ENCODE measurements at places on chromosomes 12 and 14.

DNA sequence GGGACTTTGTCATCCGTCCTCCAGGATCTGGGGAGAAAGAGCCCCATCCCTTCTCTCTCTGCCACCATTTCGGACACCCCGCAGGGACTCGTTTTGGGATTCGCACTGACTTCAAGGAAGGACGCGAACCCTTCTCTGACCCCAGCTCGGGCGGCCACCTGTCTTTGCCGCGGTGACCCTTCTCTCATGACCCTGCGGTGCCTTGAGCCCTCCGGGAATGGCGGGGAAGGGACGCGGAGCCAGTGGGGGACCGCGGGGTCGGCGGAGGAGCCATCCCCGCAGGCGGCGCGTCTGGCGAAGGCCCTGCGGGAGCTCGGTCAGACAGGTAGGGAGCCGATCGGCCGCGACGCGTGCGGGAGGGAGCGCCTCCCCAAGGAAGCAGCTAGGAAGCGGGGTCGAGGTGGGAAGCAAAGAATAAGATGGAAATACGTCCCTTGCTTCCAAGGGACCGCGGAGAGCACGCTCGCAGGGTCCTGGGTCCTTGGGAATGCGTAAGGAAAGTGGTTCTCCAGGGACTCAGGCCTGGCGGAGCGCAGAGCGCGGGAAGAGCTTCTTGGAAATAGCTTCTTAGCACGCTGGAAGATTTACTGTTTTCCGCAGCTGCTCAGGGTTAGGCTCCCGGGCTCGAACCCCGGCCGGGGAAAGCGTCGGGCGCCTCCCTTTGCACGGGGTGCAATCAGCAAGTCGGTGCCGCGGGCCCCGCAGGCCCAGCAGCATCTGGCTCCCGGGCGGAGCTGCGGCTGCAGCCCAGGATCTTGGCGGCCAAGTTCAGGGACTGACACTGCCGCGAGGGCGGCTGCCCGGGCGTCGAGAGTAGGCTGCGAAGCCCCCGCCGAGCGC is 457 bp downstream of the SOCS2 start:
- DNase-seq: no peak

GRCh38 chr14:23437133-23438100 is 2.0 kb upstream of the MYH7 start:
- DNase-seq: no peak

DNA sequence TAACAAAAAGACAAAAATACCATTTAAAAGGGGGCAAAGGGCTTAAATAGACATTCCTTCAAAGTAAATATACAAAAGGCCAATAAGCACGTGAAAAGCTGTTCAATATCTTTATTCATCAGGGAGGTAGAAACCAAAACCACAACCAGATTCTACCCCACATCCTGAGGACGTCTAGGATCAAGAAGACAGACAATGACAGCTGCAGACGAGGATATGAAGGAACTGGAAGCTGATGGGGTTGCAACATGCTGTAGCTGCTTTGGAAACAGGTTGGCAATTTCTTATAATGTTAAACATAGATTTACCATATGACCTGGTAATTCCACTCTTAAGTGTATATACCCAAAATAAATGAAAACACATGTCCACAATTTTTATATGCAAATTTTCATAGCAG is 85.1 kb upstream of the C14orf180 start:
- no peak for DNase-seq

DNA sequence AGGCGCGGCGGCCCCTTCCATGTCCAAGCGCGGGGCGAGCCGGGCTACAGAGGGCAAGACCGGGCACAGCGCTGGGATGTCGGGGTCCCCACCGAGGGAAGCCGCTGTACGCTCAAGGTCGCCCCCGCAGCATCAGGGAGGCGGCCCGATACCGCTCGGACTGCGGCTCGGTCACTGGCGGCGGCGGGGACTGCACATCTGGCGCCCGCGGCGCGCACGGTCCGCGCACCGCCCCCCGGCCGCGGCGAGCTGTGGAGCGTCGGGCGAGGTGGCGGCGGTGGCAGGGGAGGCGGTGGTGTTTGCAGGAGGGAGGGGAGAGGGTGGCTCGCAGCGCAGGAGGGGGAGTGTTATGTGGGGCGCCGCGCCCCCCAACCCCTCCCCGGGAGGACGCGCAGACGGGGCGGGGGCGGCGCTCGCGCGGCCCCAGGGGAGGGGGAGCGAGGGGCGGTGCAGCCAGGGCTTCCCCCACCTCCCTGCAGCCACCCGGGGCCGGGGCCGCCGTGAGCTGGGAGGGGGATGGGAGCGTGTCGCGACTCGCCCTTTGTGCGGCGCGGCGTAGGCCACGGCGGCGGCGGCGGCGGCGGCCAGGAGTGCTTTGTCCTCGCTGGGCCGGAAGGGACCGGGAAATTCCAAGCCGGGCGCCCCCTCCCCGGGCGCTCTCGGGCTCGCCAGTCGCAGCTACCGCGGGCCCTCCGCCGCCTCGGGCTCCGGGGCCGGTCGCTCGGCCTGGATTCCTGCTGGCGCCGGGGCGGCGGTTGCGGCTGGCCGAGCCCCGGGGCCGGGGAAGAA is at the start of gene NUAK1:
TSS of gene NUAK1 (minus strand) at position 322 of the 789 bp plus-strand sequence. CDS start at position 21, 301 bp downstream.
- DNase-seq: no peak

- no peak for DNase-seq
Measured at GRCh38 chr14:103879570-103880347, 32.4 kb upstream of the PPP1R13B start.

- no peak for DNase-seq
Measured at GRCh38 chr14:96040828-96041371, 1.7 kb downstream of the C14orf132 start.

DNA sequence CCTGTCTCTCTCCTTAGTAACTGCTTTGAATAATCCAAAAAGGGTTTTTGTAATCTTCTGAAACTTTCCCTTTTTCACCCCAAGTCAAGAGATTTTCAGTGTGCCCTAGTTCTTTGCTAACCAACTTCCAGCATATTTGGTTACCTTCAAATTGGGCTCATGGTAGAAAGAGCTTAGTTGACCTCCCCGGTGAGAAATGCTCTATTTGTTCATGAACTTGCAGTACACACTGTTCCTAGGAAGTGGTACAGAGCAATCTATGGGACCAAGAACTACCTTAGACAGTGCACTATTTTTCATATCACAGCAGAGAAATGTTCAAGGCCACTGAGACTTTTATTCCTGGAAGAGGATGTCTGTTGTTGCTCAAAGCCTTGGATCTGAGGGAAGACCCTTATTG is 1.7 kb downstream of the USP5 start:
- no peak for DNase-seq

- no peak for DNase-seq
Measured at GRCh38 chr12:93153321-93153720, 224.2 kb upstream of the EEA1 start.

- no peak for DNase-seq
Measured at GRCh38 chr12:11731455-11731854, 82.0 kb downstream of the ETV6 start.

GRCh38 chr12:110966081-110966760 is 45.8 kb upstream of the MYL2 start:
- no peak for DNase-seq

GRCh38 chr12:4240161-4240783 is 33.3 kb upstream of the CCND2 start:
- no peak for DNase-seq

GRCh38 chr14:32404784-32405573 is 75.9 kb downstream of the AKAP6 start:
- no peak for DNase-seq

DNA sequence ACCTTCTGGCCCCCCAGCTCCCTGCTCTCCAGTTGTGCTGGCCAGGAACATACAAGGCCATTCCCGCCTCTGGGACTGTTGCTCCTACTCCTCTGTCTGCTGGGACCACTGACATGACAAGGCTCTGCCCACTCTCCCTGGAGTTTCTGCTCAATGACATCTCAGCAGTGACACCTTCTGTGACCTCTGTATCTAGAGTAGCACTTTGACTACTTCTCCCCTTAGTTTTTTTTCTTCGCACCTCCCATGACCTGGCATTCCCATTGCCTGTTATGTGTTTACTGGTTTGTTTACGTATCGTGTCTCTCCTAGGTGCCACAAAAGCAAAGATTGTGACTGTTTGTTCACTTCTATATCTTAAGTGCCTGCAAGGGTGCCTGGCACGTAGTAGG is 40.1 kb upstream of the TMEM263 start:
- DNase-seq: no peak

DNA sequence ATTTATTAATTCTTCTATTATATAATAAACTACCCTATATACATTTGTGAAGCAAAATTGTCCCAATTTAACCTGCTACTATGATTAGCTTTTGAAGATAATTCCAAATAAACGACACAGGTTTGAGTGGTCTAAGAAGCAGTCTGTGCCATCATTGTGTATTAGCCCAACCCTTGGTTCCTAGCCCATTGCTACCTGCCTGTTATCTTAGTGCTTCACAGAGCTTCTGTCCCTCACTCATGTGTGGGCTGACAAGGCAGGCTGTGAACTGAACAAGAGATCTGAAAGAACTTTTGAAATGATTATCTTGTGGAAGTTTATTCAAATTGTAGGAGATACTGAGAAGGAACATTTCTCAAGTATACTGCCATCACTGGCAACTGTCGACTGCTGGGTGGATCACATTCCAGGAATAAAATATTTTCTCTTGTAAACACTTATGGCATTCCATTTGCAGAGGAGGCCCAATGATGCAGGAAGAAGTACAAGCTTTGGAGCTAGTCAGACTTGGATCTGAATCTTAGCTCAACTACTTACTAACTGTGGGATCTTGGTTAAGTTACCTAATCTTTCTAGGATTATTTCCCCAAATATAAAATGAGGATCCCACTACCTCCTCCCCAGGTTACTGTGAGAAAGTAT is 7.8 kb upstream of the MTERF2 start:
- DNase-seq: no peak

GRCh38 chr12:59579631-59580030 is 16.2 kb upstream of the SLC16A7 start:
- DNase-seq: no peak

- no peak for DNase-seq
Measured at GRCh38 chr14:104266631-104267575, 128.5 kb downstream of the KIF26A start.

GRCh38 chr12:93177208-93178153 is 200.2 kb upstream of the NUDT4 start:
- DNase-seq: no peak

DNA sequence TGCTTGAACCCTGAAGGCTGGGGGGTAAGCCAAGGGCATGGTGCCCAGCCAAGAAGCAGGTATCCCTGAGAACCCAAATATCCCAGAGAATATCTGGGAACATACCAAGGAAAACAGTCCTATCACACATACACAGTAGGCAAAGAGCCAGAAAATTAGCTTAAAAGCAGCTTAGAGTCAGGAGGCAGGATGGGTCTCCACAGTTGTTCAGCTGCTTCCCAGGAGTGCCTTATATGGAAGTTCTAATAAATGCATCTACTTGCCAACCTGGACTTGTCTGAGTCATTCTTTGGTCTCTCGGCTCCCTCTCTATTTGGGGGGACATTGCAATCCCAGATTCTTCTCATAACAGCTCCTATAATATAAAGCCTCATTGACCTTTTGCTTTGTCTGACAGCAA is 9.0 kb upstream of the GPR135 start:
- DNase-seq: no peak

GRCh38 chr14:103702497-103703432 is 12.5 kb downstream of the XRCC3 start:
- DNase-seq: no peak

DNA sequence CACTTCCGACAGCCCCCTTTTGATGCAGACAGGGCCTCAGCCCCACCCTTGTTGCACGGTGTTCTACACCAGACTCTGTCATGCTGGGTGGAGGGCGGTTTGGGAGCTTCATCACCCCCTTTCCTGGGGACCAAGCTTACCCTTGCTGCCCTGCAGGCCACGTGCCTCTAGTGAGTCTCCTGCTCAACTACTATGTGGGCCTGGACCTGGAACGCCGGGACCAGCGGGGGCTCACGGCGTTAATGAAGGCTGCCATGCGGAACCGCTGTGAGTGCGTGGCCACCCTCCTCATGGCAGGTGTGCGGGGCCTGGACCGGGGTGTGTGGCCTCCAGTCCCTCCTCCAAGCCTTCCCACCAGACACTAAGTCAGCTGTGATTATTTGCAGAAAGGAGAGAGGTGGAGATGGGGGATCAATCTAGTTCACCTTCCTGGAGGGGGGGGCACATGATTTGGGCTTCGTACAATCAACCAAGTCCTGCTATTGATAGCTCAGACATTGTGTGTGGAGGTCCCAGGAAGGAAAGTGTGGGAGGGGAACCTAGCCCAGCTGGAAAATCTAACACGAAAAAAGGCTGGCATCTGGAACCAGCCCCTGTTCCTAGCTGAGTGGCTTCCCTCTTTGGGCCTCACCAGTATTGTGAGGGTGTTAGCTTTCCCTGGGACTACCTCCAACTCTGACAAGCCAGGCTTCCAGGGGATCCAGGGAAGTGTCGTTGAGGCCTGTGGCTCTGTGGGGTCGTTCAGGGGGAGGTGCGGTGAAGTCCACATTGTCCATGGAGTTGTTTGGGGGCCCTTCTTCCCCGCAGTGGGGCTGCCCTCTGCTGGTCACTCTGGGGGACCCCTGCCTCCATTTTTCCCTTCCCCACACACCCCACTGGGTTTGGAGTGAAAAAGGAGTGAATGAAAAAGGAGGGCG is 1.6 kb downstream of the ANKRD33 start:
- no peak for DNase-seq

DNA sequence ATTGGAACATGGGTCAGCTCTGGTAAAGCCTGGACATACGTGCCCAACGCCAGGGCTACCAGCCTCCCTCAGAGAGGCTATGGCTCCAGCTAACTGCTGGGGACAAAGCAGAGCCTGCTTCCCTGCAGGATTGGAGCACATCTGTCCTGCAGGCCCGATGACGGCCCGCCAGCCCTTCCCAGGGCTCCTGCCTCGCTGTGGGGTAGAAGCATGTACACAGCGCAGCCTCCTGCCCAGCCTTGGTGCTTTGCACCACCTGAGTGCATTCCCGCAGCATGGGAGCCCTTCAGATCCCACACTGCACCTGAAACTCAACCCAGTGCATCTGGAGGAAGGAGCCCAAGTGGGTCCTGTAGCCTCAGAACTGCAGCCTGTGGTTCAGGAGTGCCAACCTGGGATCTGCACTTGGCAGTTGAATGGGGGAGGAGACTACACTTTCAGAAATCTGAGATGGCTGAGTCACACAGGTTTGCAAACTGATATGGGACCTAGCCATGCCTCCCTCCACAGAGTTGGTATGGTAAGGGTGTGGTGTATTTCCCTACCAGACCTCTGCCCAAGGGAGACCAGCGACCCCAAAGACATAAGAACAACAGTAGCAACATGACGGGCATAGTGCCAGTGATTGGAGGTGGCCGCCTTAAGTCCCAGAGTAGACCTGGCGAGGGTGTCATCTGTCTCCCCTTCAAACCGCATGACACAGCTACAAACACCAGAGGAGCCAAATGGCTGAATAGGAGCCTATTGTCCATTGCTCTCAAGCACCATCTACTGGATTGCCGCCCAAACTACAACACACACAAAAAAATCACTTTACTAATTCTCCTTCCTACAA is 273.9 kb upstream of the MIS18BP1 start:
- DNase-seq: no peak

- no peak for DNase-seq
Measured at GRCh38 chr12:9870286-9870866, 1.2 kb upstream of the CLEC2B start.

- no peak for DNase-seq
Measured at GRCh38 chr14:59939828-59940227, 19.9 kb downstream of the LRRC9 start.

- no peak for DNase-seq
Measured at GRCh38 chr14:36900846-36901245, 239.2 kb downstream of the PAX9 start.

- DNase-seq: no peak
Measured at GRCh38 chr12:124636138-124636978, 68.9 kb upstream of the NCOR2 start.

Measured in smooth muscle cell of the brain vasculature (primary cell).